ENCODE measurements at places on chromosomes 2 and 18. TPM values are rescaled to one million over a fixed set of nuclear protein-coding genes. Genes with fewer than 3 reads are reported as not detected.

The IL37 gene
- 0.40 TPM for polyA plus RNA-seq

The MYO5B gene
- 28.6 TPM for polyA plus RNA-seq

The MEP1B gene
- polyA plus RNA-seq = 0.18 TPM

The CYP27A1 gene
- 49.7 TPM for polyA plus RNA-seq

The RNF25 gene
- 50.9 TPM for polyA plus RNA-seq

The SLC4A5 gene
- 3.7 TPM for polyA plus RNA-seq

The FAM110C gene
- 15.4 TPM for polyA plus RNA-seq

The SIX3 gene
- not detected for polyA plus RNA-seq

The IL18R1 gene
- polyA plus RNA-seq = 3.2 TPM

The MC4R gene
- polyA plus RNA-seq = 0.35 TPM

The CNDP2 gene
- polyA plus RNA-seq = 298 TPM

The FOXD4L1 gene
- 0.60 TPM for polyA plus RNA-seq

The DES gene
- 5.9 TPM for polyA plus RNA-seq

The MARCHF4 gene
- 0.08 TPM for polyA plus RNA-seq

All from left kidney (tissue), 8 donors.